Panc1 (cell line): ENCODE measurements at places on chromosomes 6 and 20.

- DNase-seq: no peak
These were observed 83.2 kb upstream of the TBX18 start for GRCh38 chr6:84847390-84848160.

- DNase-seq: no peak
These were observed 268.9 kb downstream of the CDH4 start for GRCh38 chr20:61520893-61521460.

DNA sequence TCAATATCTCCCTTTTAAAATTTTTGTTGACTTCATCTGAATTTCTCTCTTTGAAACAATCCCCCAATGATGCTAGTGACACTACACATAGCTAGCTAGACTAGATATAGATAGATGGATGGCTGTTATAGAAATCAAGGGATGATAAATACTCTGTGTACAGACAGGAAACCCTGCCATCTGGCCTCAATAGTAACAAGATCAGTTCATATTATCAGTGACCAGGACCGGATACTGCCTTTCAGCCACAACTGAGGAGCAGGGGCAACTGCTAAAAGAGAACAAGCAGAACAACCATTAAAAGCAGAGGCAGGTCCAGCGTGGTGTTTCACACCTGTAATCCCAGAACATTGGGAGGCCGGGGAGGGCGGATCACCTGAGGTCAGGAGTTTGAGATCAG is 118.3 kb upstream of the FAM184A start:
- no peak for DNase-seq

GRCh38 chr6:52390361-52390727 is 28.4 kb downstream of the PAQR8 start:
- no peak for DNase-seq

DNA sequence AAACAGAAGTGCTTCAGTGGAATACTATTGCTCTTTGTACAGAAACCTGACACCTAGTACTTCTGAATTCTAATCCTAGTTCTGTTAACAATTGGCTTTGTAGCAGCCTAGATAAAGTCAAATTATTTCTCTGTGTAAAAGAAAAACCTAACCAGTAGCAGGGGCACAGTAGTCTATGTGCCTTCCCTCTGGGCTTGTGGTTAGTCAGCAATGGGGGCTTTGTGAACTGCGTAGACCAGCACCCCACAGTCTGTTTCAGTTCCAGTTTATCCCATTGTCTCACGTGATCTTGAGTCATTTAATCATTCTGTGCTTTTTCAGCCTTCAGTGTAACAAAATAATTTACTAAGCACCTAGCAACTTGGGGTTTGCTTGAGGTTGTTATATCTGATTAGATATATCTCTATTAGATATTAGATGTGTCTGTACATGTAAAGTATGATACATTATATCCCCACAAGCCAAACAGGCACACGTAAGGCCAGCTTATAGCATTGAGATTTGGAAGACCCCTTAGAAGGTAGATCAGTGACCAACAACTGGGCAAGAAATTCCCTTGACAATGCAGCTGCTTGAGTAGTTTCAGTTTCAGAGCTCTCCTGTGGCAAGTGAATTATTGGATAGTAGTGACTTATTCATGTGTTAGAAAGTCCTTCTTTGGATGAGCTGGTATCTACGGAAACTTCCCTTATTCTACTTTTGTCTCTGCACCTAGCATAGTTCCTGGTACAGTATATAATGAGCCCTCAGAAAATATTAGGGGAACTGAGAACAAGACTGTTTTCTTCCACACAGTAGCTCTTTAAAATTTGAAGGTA is 27.9 kb upstream of the CCR6 start:
- no peak for DNase-seq

- no peak for DNase-seq
These were observed 286.0 kb downstream of the ADGB start for GRCh38 chr6:146884728-146885127.
